ENCODE measurements at places on chromosomes 16 and 17.

DNA sequence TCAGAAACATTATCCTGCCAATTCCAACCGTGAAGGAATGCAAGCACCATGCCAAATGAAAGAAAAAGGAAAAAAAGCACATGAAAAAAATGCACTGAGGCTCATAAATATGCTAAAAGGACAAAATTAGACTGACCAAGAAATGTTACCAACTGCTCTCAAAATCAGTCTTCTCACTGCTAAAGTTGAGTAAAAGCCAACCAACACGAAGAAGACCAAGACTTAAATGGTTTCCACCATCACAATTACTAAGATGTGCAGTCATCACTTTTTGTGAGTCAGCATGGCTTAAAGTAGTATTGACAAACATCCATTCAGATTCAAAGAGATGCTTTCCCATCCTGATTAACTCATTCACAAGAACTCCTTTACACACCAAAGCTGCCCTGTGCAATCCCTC is 16.4 kb downstream of the CDYL2 start:
- DNase-seq, result no peak

GRCh38 chr16:5001571-5001970 is 32.2 kb downstream of the NAGPA start:
- no peak for DNase-seq

GRCh38 chr16:13307255-13307654 is 405.9 kb downstream of the SHISA9 start:
- peak; percentile 96 for DNase-seq

GRCh38 chr16:3587547-3588110 is 10.4 kb upstream of the NLRC3 start:
- no peak for DNase-seq

DNA sequence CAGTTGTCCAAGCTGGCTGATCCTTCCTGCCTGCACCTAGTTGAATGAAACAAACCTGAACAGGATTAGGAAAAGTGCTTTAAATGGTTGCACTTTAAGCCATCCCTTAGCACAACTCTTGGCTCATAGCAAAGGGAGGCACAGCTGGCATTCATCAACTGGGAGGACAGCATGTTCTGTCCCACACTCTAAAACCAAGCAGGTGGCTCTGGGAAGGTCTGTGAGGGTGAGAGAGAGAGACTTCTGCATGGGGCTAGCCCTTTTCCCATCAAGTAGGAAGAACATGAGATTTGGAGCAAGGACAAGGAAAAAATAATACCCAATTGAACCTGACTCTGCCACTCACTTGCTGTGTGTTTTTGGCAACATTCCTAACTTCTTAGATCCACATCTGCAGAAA is 140.9 kb upstream of the CCL2 start:
- DNase-seq, result no peak

- DNase-seq, result peak; percentile 4
Observed at GRCh38 chr17:14580499-14580898, 279.6 kb downstream of the HS3ST3B1 start.

- no peak for DNase-seq
Observed at GRCh38 chr17:71413935-71414334, 706.9 kb upstream of the SOX9 start.

DNA sequence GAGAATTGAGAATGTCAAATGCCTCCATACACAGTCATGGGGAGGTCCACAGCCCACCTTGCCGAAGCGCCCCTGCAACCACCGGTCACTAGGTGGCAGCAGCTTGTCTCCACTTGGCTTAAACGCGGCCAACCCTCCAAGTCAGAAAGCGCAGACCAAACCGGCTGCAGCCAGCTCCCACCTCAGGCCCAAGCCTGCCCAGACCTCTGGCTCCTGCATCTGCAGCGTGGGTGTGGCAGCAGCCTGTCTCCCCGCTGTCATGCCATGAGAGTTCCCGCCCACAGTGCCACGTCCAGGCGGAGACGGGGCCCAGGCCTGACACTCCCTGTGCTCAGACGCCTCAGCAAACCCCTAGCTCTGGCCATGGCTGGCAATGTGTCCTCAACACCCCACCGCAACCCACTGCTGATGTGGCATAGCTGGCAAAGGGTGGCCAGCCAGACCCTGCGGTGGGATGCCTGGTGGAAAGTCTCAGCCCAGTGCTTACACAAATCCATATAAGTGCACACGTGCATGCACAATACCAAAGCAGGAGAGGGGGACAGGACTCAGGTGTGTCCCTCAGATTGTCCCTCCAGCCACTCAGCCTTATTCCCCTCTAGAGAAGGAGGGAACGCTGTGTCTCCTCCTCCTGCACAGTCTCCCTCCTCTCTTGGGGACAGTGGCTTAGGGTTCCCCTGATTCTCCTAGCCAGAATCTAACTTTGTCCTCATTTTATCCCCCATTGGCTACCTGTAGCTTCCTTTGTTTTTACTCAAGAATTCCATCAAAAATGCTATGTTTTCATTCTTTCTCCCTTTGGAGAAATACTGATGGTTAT is 10.9 kb downstream of the COPZ2 start:
- DNase-seq, result peak; percentile 94

DNA sequence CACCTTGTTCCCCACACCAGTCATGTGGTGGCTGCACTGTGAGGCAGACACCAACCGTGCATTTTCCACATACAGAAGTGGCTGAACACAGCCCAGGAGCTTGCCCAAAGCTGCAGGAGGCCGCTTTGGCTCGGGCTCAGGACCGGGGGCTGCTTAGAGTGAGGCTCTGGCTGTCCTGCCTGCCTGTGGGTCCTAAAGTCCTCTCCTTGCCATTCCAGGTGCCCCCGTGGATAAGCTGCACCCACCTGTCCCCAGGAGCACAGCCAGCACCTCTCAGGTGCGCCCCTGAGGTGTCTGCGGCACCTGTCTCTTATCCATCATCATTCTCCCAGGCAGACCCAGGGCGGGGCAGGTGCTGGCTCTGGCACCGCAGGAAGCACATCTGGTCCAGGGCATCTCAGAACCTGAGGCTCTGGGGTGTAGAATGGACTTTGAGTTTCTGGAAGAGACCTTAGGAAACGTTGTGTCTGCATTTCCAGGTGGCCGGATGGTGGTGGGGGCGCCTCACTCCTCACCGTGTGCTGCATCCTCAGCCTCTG is 180.5 kb upstream of the ZNF469 start:
- no peak for DNase-seq

GRCh38 chr16:84503751-84504395 is 586 bp downstream of the MEAK7 start:
- DNase-seq, result peak; percentile 47

GRCh38 chr16:13977177-13977576 is 57.2 kb downstream of the ERCC4 start:
- no peak for DNase-seq

DNA sequence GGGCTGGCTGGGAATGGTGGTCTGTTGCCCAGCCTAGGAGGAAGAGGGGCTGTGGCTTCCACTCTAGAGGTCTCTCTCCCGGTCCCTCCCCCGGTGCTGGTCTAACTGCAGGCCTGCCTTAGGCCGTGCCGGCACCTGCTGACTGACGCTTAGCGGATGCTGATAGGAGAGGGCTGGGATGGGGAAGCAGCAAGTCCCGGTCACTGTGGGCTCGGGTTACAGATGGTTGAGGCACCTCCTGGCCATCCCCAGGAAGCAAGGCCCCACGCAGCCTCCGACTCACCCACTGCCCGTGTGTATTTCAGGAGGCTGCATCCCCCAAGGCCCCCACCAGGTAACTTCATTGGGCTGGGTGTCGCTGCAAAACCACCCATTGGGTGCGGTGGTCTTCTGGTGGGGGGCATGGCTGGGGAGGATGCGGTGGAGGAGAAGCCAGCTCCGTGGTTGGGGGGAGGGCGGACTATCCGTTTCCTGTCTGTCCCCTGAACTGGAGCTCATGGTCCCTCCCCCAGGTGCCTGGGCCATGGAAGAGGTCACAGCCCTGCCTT is 278.9 kb downstream of the SEC14L1 start:
- DNase-seq, result no peak

DNA sequence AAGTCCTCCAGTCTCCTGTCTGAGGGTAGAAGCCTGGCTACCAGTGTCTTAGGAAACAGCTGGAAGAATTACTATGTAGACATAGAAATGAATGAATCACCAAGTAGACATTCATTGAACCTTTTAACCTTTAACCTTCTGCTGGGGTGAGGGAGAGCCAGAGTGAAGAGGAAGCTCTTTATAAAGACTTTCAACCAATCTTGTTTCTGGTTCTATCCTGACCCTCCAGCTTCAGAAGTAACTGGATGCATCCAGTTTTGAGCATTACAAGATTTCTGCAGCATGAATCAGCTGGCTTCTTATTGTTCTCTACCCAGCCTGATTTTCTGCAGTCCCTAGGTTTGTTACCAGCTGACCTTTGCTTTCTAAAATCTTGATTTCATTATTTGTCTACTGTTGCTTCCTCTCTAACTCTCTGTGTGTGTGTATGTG is 8.5 kb downstream of the TEKT1 start:
- DNase-seq, result peak; percentile 86

DNA sequence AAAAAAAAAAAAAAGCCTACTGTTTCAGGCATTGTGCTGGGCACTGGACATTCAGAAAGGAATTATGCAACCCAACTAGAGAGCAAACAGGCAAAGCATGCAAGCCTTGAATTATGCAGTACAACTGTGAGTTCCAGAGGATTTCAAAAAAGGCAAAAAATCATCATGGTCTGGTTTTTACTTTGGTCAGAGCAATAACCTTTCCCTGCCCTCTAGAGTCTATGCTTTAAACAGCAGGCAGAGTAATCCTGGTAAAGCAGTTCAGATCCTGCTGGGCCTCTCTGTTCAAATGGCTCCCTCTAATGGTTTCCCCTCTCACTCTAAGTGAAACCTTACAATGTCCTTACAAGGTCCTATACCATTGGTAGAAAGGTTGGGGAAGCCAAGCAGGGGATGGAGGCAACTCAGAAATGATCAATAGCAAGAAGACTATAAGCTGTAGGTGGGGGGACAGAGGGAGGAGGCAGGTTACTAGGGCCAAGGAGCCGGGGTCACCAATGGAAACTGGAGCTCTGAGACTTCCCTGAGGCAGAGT is 4.6 kb upstream of the TAF15 start:
- peak; percentile 84 for DNase-seq

DNA sequence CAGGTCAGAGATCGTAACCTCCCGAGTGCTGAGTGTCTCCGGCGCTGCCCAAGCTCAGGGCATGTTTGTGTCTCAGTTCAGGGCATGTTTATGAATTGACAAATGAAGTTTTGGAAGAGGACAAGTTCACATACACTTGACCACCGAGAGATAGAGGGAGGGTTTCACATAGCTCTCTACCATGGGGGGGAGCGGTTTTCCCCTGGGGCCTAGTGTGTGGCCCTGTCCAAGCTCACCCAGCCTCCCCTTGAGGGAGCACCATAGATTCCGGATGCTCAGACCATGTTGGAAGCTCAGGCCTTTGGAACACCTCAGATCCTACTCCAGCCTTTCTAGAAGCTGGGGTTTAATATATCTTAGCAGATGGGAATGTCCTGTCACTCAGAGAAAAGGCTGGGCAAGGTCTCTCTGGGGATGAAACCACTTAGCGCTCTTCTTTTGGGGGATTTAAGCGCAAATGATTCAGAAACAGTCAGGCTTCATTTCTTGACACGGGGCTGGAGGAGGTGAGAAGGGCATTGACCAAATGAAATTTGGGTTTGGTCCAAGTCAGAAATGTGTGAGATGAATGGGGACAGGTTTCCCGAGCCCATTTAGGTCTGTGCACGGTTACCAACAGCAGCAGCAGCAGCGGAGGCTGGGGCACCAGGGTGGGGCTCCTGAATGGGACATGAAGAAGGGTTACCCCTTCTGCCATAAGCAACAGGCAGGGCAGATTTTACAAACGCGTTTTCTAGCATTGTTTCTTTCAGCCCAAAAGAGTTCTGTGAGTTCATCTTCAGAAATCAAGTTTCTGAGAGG is 96.6 kb downstream of the METRNL start:
- no peak for DNase-seq

- no peak for DNase-seq
Observed at GRCh38 chr16:12220766-12221165, 244.2 kb downstream of the SNX29 start.

GRCh38 chr16:83624429-83625120 is 183.2 kb upstream of the HSBP1 start:
- no peak for DNase-seq

- DNase-seq, result no peak
Observed at GRCh38 chr16:73216932-73217331, 169.0 kb upstream of the ZFHX3 start.

GRCh38 chr17:81390029-81390872 is 5.0 kb upstream of the BAHCC1 start:
- DNase-seq, result no peak

- DNase-seq, result peak; percentile 42
Observed at GRCh38 chr17:48240562-48241130, 133.1 kb downstream of the SNX11 start.

- DNase-seq, result no peak
Observed at GRCh38 chr17:57109393-57110151, 24.5 kb downstream of the AKAP1 start.

DNA sequence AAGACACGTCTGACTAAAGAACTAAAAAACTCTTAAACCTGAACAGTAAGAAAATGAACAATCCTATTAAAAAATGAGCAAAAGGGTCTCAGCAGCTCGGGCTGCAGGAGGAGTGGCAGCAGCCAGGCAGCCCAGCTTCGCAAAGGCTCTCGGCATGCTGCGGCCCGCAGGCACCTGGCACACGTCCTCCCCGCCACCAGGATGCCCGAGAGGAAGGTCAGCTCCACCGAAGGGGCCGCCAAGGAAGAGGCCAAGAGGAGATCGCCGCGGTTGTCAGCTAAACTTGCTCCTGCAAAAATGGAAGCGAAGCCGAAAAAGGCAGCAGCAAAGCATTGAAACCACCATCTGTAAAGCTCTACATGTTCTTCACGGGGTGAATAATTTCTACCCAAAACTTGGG is 173.5 kb downstream of the BCAS3 start:
- no peak for DNase-seq

DNA sequence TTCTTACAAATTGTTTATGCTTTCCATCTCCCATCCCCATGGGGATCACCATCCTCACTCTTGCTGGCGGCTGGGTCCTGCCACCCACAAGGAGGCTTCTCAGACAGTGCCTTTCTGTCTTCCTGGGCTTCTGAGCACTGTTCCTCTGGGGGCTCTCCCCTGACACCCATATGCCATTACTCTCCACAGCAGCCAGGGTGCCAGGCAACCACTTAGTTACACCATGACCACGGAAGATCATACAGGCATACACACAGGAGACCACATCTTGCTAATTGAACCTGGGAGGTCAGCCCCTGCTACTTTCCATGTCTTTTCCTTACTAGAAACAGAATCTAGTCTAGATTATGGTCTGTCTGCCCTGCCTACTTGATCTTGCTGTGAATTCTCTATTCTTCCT is 27.7 kb upstream of the HS3ST2 start:
- DNase-seq, result no peak
